ENCODE measurements at places on chromosomes 4 and X.

- no peak for DNase-seq
These were observed 45.1 kb downstream of the DTHD1 start for GRCh38 chr4:36326476-36327029.

- no peak for DNase-seq
These were observed 182.0 kb upstream of the AADAT start for GRCh38 chr4:170271723-170272122.

DNA sequence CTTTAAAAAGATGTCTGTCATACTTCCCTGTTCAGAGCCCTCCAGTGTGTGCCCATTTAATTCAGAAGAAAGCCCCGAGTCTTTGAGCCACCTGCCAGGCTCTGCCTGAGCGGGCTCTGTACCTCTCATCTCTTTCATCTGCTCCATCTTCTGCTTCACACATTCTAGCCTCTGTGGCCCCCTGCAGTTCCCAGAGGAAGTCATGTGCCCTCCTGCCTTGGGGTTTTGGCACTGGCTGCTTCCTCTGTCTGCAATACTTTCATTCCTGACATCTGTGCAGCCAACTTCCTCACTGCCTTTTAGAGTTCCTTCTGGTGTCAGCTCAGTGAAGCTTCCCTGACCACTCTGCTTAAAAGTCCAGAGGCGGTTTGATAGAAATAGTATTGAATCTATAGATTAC is 6.2 kb upstream of the STK32B start:
- DNase-seq: no peak

DNA sequence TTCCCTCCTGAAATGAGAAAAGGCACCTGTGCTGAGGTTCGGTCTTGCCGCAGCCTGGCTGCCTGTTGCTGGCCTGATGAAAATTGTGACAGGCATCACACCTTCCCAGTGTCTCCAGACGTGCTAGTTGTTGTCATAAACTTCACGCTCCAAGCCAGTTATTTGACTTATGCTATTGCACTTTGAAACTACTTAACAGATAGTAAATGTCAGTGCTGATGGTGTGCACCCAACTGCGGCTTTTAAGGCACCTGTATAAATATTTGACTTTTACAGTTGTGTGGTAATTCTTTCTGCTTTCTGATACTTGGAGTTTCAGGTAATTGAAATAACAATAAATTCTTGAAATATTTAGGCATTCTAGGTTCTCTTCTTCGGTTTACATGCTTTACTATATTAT is 1.8 kb downstream of the WWC2 start:
- DNase-seq: no peak

- DNase-seq: no peak
These were observed 71.6 kb downstream of the MAML3 start for GRCh38 chr4:140082391-140082755.

DNA sequence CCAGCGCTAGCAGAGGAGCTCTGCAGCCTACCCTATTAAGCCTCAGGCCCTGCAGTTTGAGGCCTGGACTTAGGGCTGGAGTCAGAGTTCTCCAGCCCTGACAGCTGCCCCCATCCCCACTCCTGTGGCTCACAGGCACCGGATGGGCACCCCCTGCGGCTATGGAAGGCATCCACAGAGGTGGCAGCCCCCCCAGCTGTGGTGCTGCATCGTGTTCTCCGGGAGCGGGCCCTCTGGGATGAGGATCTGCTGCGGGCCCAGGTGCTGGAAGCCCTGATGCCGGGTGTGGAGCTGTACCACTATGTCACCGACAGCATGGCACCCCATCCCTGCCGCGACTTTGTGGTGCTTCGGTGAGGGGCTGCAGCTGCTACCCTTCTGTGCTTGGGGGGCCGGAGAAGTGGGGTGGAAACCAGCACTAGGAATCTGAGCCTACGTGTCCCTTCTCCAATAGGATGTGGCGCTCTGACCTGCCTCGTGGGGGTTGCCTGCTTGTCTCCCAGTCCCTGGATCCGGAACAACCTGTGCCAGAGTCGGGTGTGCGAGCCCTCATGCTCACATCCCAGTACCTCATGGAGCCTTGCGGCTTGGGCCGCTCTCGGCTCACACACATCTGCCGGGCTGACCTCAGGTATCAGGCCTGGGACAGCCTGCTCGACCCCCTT is 76.2 kb downstream of the STARD8 start:
- DNase-seq: no peak

DNA sequence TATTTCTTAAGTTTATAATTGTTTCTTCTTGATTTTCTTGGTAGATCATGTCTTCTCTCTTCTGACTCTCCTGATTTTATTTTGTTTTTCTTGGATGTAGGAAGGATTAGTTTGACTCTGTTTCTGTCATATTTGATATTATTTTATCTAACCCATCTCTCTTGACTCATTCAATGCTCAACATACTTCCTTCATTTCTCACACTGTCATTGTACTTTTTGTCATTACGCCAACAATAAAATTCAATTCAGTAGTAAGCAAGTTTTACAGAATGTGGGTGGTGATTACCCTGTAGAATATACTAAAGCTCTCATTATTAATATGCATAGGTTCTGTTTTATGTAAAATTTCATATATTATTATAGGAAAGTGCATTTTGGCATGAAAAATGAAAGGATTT is 1303.0 kb upstream of the AGA start:
- DNase-seq: no peak

- DNase-seq: no peak
These were observed at the start of gene UCP1 for GRCh38 chr4:140568507-140569306. TSS of gene UCP1 (minus strand) at chr4:140568961. CDS start at chr4:140568729, 232 bp downstream.

GRCh38 chr4:126057371-126057770 is 742.6 kb downstream of the FAT4 start:
- no peak for DNase-seq
